ENCODE measurements at places on chromosomes 6 and 20.
A peak's percentile ranks its signal among the peaks of the same experiment; 100 is the strongest.

GRCh38 chr6:30163918-30164654 is 740 bp downstream of the TRIM15 start:
- DNase-seq: no peak

DNA sequence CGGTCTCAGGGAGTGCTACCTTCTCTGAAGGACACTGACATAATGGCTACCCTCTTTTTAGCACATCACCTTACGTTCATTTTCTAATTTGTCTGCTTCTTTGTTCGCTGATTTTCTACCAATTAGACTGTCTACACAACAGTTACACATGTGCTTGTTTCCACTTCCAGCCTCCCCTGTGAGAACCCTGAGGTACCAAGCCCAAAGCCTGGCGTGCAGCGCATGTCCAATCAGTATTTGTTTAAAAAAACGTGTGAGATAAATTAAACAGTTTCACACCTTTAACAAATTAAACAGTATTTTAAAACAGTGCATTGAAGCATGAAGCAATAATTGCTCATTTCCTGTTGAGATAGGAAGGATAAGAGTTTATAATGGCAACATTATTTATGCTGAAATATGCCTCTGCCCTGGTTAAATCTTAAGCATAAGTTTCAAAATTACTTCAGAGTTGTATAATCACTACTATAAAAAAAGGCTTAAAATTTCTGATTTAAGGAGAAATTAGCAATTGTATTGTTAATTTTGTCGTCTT is 88.9 kb downstream of the MAP3K5 start:
- no peak for DNase-seq

DNA sequence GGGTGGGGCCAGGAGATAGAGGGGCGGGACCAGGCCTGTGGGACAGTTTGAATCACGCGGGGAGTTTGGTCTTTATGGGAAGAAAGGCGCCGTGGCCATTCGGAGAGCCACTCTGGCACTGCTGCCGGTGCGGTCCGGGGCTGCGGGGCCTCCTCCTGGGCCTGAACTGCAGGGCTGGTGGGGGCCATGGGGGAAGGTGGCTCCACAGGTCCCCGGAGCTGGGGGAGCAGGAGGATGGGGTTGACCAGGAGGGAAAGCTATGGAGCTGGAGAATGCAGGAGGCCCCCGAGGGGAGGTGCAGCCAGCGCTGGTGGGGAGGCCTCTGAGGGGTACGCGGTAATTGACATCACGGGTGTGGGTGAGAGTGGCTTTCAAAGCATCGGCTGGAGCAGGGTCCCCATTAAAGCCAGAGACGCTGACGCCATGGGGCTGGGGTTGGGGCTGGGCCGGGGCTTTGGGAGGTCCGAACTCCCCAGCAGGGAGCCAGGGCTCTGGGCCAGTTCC is 1.8 kb upstream of the BHLHE23 start:
- DNase-seq: no peak

DNA sequence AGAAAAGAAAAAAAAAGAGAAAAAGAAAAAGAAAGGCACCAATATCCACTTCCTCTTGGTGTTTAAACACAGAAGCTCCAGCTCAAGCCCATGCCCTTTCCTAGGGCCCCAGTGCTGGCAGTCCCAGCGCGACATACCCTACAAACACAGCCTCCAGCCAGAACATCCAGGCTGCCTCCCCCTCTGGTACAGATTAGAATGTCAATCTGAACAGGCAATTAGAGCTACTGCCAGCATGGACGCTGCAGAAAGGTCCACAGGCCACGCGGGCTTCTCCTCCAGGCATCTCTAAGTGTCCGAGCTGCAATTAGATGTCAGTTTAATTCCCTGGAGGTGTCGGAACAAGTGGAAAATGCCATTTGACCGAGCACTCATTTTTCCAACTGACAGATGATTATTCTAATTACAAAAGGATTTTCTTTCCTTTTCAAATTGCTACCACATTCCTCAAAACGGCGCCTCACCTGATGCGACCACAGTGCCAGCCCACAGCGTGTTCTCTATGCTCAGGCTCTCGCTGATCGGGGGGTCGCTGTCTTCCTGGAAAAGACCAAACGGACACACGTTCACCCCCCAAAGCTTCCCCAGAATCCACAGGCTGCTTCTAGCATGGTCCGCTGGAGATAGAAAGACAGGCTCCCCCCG is 79.5 kb downstream of the ATP9A start:
- DNase-seq: peak; percentile 72

- DNase-seq: no peak
These were observed 45.9 kb downstream of the ELOVL5 start for GRCh38 chr6:53302678-53303360.

DNA sequence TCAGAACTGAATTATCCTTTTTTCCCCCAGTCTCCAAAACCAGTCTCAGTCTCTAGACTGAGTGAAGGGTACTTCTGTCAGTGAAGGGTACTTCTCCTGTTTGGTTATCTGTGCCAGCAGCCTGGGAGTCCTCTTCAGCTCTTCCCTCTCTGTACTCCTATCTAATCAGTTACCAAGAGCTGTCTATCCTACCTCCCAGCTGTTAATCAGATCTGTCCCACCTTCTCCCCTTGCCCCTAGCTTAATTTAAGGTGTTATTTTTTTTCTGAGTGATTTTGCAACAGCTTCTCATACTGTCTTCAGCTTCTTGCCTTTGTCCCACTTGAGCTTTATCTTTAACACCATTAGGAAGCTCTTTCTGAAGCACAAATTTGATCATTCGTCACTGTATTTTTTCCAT is 491.9 kb upstream of the SOX4 start:
- DNase-seq: no peak

- DNase-seq: no peak
These were observed 16.1 kb upstream of the APMAP start for GRCh38 chr20:25008388-25009217.

DNA sequence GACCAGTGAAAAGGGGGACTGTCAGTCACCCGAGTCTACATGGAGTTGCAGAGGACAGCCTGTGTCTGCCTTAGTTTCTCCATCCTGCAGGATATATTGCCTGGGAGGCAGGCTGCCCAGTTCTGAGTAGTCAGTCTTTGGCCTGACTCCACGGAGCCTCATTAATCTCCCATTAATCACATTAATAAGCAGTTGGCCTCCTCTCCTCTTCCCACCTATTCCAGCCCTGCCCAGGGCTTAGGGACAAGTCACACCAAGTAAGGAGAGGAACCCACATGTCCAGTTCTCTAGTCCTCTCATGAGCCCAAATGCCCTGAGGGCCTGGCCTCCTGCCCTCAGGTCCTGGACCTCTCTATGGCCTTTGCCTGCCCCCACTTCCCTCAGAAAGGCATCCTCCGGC is 1.3 kb upstream of the MUCL3 start:
- DNase-seq: no peak

DNA sequence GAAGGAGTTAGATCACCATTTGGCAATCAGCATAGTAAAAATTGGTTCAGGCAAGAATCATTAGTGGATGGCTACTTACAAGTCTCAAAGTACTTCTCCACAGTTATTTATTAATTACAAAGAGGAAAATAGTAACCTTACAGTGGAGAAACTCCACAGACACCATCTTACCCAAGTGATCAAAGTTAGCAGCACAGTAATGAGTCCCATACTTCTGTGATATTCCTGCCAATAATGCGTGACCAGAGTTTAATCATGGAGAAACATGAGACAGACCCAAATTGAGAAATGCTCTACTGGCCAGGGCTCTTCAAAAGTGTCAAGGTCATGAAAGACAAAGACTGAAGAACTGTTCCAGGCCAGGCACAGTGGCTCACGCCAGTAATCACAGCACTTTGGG is 9.5 kb downstream of the TBC1D7 start:
- DNase-seq: no peak

GRCh38 chr6:136706430-136706829 is 85.8 kb downstream of the MAP3K5 start:
- DNase-seq: peak; percentile 96

- no peak for DNase-seq
These were observed 27.8 kb upstream of the ERVFRD-1 start for GRCh38 chr6:11139051-11139960.

- no peak for DNase-seq
These were observed 228.3 kb upstream of the ECI2 start for GRCh38 chr6:4363656-4364055.

GRCh38 chr6:83436674-83437073 is 5.8 kb upstream of the ME1 start:
- DNase-seq: no peak

- no peak for DNase-seq
These were observed 18.9 kb upstream of the KIF25 start for GRCh38 chr6:167978607-167979006.

DNA sequence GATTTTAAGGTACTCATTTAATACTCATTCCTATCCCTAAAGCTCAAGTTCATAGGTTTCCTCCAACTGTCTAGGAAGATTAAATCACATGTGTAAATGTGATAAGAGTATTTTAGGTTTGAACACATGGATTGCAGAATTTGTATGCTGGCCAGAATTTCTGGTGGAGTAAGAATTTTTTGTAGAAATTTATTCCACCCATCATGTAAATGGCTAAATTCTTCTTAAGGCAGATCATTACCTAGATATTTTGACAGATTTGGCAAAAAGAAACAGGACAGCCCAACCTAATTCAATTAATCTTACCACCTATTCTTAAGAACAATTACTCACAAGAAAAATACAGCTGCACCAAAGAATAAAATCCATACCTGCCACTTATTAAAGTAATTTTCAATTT is 261.6 kb downstream of the GRIK2 start:
- no peak for DNase-seq

- DNase-seq: no peak
These were observed 14.7 kb upstream of the IPCEF1 start for GRCh38 chr6:154371281-154371680.

GRCh38 chr6:91387290-91388059 is 800.6 kb upstream of the MAP3K7 start:
- DNase-seq: no peak
